ENCODE measurements at places on chromosomes 5 and 9.

DNA sequence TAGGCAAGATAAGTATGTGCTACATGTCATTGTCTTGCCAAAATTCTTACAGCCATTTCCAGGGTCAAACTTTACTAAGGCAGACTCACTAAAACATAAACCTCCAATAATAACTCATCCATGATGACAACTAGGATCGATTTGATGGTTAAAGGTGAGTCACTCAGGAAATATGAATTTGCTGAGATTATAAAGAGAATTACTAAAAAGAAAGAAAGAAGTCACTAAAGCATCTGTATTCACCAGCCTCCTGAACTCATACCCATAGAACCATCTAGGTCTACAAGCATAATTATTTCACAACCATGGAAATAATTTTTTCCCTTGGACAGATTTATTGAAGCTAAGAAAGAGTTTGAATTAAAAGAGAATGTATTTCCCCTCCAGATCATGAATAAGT, 258.6 kb downstream of the TLE1 start:
- DNase-seq = no peak

- no peak for DNase-seq
These were observed 29.4 kb downstream of the SYK start for GRCh38 chr9:90830977-90831376.

GRCh38 chr9:92414566-92414965, 9.7 kb downstream of the OMD start:
- DNase-seq = no peak

DNA sequence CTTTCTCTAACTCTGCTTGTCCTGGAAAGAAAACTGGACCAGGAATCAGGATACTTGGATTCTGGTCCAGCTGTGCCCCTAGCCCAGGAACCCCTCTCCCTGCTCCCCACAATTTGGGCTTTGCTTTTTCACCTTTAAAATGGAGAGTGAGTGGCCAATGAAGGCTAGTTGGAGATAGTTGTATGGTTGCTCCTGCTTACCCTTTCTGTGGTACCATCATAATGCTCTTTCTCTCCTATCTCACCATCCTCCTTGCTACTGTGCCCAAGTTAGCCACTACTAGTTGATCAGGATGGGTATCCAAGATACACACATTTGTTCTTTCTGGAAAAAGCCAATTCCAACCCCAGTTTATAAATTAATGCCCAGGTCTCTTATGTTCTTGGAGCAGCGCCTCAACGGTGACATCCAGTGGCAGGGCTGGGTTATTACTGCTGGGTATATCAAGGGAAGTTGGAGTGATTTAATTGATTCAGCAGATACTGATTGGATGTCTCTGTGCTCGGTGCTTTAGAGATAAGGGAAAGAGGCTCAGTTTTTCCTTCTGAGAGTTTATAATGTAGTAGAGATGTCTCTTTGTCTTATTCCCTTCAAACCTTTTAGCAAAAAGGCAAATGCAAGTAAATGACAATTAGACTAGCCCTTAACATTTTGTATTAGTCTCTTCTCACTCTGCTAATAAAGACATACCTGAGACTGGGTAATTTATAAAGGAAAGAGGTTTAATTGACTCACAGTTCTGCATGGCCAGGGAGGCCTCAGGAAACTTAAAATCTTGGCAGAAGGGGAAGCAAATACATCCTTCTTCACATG, 38.5 kb downstream of the FAXDC2 start:
- no peak for DNase-seq

- DNase-seq = no peak
These were observed 3.4 kb downstream of the RAPGEF1 start for GRCh38 chr9:131736431-131736830.
